Mucosa of gallbladder (tissue), 1 donor: ENCODE measurements at places on chromosomes 3 and 15. TPM values are rescaled to one million over a fixed set of nuclear protein-coding genes. Genes with fewer than 3 reads are reported as not detected.

- DNase-seq, result no peak
Observed at GRCh38 chr15:81254916-81255290, 58.2 kb downstream of the IL16 start.

DNA sequence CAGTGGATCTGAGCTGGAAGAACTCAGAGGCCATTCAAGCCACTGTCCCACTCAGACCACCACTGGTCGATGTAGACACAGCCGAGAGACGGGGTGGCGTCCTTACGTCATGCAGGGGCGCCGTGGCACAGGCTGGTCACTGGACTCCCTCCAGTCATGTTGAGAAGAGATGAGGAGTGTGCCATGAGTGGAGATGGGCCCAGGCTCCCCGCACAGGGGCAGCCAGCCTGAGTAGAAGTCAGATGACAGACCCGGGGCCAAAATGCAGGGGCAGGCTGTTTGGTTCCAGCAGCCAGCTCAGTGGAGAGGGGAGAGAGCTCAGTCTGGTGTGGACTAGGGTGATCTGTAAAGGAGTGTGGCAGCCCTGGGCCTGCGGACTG is 33.4 kb upstream of the KIF23 start:
- no peak for DNase-seq

- DNase-seq, result no peak
Observed at GRCh38 chr3:14788644-14789043, 30.1 kb upstream of the FGD5 start.

GRCh38 chr3:34053626-34054025 is 255.2 kb downstream of the PDCD6IP start:
- no peak for DNase-seq

DNA sequence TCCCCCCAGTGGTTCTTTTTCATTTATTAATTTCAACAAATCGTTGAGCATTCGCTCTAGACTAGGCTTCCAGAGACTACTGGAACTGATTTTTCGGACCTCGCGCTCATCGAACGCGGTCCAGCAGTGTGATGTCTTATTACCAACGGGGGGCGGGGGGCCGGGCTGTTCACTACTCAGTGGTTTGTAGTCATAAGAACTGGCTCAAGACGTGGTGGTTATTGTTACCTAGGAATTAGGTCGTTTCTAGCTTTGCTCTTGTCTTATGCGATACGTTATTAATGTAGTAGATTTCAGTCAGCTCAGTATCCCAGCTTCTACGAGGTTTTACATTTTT is 858 bp downstream of the RBM5 start:
- DNase-seq, result no peak

- DNase-seq, result peak; percentile 31
Observed at GRCh38 chr3:9600597-9600996, 47.0 kb upstream of the LHFPL4 start.

DNA sequence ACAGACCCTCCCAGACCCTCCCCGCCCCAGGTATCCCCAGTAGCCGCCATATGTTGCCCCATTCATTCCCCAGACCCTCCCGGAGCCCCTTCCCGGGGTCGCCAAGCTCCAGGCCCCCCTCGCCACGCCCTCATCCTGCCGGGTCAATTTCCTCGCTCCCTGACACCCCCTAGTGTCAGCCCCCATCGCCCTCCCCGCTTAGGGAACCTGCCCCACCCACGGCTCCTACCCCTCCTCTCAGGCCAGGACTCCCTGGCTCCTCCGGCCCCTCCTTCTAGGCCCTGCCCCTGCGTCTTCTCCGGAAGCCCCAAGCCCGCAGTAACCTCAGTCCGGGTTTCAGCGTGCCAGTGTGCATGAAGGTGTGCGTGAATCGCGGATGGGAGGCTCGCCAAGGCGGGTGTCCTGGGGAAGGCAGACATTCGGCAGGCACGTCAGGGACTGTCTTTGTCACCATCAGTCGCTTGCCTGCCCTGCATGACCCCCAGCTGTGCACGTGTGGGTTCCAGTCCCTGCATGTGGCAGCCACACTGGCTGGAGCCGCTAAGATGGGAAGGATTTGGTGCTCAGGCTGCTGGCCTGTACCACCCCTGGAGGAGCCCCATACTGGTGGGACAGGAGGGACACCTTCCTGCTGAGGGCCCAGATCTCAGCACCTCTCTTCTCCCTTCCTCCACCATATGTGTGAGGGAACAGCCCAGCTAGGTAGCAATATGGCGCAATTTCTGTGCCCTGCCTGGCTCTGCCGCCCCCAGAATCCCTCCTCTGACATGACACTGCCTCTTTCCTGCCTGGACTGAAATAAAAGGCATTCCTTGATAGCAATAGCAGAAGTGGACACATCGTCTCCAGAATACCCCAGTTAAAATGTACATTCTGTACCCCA is 693 bp downstream of the DISP2 start:
- DNase-seq, result no peak

- DNase-seq, result no peak
Observed at GRCh38 chr15:89364341-89364740, 29.7 kb upstream of the POLG start.

DNA sequence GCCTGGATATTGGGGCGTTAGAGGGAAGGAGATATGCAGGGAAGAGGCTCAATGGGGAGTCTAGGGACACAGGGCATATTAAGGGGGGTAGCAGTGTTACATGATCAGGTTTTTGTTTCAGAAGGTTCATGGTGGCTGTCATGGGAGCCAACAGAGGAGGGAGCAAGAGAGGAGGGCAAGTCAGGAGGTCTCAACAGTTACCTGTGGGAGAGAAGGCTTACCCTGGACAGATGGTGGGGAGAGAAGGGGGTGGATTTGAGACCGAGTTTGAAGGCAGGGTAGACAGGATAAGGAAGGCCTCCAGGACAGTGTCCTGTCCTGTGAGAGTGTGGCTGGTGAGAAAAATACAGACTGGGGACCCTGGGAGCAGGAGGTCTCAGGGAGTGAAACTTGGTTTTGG is 3.8 kb upstream of the WNT7A start:
- no peak for DNase-seq

- DNase-seq, result no peak
Observed at GRCh38 chr3:123111640-123112039, 44.8 kb downstream of the PDIA5 start.

DNA sequence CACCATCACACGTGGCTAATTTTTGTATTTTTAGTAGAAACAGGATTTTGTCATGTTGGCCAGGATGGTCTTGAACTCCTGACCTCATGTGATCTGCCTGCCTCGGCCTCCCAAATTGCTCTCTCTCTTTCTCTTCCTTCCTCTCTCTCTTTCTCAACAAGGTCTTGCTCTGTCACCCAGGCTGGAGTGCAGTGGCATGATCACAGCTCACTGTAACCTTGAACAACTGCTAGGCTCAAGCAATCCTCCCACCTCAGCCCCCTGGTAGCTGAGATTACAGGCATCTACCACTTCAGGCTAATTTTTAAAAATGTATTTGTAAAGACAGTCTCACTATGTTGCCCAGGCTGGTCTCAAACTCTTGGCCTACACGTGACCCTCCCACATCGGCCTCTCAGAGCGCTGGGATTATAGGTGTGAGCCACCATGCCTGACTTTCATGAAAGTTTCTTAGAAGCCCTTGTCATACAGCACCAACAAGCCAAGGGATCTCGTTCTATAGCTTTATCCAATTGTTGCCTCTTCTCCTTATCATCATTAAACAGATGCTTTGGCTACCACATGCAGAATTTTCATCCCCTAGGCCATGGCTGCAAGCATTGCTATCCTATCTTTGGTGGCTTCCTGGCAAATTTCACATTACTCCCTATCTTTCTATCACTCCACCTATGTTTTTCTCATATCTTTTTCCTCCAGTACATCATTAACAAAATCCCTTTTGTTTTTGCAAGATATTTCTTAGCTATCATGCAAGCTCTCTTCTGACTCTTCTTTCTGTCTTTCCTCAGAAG is 5.7 kb downstream of the CCDC32 start:
- DNase-seq, result no peak

DNA sequence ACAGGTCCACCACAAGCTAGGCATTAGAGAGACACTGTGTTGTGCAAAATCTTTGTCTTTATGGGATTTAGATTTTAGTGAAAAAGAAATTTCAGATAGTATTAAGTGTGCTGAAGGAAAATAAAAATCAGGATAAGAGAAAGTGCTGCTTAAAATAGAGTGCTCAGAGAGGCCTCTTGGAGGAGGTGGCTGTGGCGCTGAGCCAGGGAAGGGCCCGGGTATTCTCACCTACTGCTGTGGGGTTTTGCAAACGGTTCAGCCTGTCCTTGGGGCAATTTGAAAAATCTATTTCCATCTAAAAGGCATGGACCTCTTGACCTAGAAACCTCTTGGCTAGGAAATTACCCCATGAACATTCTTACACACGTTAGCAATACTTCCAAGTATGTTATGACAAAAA is 267.7 kb downstream of the TJP1 start:
- no peak for DNase-seq

DNA sequence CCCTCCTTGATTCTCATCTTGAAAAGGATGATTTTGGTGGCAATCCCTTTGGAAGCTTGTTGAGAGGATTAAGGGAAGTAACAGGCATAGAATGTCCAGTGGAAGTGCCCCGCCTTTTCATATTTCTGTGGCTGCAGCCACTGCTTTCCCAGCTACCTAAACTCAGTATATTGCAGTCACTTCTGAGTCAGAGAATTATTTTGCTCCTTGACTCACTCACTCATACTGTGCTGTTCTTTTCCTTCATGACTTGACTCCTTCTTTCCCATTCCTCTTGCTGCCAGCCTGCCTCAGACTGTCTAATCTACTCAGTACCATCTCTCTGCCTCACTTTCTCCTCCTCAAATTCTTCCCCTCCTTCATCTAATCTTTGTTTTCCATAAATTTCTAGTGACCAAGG is 26.5 kb upstream of the POLR2M start:
- no peak for DNase-seq

DNA sequence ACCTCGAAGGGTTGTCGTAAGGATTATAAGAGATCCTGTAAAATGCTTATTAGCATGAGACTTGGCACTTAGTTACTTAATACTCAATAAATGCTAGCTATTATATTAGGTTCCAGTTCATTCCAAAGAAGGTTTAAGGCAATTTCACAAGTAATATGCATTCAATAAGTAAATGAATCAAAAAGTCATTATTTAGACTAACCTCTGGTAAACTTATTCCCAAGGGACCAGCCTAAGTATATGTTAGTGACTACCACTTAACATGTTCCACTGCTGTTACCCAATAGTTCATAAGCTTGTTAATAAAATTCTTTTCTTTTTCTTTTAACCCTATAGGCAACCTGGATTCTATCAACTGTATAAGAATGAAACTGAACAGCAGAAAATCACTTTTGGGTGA is 5.1 kb downstream of the PDCD10 start:
- DNase-seq, result no peak

DNA sequence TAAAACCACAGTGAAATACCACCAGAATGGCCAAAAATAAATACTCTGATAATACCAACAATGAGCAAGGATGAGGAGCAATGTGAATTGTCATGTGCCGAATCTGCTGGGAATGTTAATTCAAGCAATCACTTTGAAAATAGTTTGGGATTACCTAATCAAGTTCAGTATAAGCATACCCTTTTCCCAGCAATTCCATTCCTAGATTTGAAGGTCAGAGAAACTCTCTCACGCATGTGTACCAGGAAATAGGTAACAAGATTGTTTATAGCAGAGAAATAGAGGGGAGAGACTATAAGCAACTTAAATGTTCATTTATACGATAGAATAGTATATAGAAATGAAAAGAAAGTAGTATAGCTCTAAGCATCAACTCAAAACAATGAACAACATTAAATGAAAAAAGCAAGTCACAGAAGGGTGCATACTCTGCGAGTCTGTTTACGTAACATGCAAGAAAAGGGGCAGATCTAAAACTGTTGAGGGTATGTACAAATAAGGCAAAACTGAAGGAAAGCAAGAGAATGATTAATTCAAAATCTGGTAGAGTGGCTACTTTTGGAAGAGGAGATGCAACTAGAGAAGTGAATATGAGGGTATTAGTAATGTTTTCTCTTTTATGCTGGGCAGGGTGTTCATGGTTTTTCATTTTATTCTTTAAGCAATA is 27.4 kb downstream of the TMOD3 start:
- no peak for DNase-seq

DNA sequence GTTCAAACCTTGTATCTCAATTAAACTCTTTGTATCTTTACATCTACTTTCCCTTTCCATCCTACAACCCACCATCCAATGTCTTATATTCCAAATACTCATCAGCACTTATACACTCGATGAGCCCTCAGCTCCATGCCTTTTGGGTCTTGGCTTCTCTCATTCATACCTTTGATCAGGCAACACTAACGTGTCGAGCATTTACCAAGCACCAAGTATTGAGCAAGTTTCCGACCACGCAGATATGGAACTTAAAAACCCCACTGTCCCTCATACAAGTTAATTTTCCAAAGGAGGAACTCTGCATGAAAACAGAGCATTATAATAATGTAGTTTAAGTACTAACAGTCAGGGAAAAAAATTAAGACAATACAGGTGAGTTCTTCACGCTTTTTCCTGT is 102.8 kb downstream of the IL1RAP start:
- DNase-seq, result no peak

- DNase-seq, result no peak
Observed at GRCh38 chr3:165459111-165459510, 262.9 kb upstream of the SLITRK3 start.

- no peak for DNase-seq
Observed at GRCh38 chr3:63979093-63979885, 44.0 kb downstream of the PSMD6 start.

DNA sequence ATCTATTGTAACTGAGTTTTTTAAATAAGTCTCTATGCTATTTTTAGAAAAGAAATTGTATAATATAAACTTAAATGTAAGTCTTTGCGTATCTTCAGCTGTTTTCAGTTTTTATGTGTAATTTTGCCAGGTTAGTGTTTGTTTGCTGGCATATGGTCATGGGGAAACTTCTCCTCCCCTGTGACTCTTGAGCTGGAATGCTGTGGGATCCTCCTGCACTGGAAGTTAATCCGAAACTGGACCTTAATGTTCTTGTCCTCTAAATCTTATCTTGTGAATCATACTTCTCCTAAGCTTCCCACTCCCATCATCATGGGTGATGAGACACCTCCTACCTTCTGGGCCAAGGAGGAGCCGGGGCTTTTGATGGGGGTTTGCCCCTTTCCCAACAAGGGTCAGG is 52.4 kb upstream of the CHST2 start:
- DNase-seq, result no peak

DNA sequence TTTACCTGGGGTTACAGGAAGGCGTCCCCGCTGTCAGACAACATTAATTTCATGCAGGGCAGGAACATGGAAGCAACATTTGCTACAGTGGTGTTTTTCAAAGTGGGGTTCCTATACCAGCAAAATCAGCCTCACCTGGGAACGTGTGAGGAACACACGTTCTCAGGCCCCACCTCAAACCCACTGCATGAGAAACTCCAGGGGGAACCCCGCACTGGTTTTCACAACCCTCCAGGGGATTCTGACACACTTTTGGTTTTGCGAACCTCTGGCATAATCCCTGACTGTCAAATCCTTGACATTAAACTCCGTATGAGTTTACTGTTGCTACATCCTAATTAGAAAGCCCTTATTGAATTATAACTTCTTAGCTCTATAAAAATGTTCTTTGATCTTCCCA is 127.7 kb downstream of the LRRK1 start:
- no peak for DNase-seq

The SPCS1 gene
- total RNA-seq, result 106 TPM

The SAXO2 gene
- 12.3 TPM for total RNA-seq

The NR1I2 gene
- total RNA-seq, result 106 TPM

The TM4SF4 gene
- 6,086 TPM for total RNA-seq

The MUC20 gene
- 198 TPM for total RNA-seq

The SV2B gene
- total RNA-seq, result 0.35 TPM

The DNAJC13 gene
- 35.7 TPM for total RNA-seq

The IL17RB gene
- total RNA-seq, result 13.3 TPM

The SST gene
- total RNA-seq, result 3.0 TPM

The COLQ gene
- total RNA-seq, result 2.9 TPM

The SLC28A1 gene
- total RNA-seq, result 2.6 TPM

The KLHL6 gene
- 3.7 TPM for total RNA-seq

The ACSBG1 gene
- 0.83 TPM for total RNA-seq
